ENCODE measurements at places on chromosomes 13 and 19.
A peak's percentile ranks its signal among the peaks of the same experiment; 100 is the strongest.

DNA sequence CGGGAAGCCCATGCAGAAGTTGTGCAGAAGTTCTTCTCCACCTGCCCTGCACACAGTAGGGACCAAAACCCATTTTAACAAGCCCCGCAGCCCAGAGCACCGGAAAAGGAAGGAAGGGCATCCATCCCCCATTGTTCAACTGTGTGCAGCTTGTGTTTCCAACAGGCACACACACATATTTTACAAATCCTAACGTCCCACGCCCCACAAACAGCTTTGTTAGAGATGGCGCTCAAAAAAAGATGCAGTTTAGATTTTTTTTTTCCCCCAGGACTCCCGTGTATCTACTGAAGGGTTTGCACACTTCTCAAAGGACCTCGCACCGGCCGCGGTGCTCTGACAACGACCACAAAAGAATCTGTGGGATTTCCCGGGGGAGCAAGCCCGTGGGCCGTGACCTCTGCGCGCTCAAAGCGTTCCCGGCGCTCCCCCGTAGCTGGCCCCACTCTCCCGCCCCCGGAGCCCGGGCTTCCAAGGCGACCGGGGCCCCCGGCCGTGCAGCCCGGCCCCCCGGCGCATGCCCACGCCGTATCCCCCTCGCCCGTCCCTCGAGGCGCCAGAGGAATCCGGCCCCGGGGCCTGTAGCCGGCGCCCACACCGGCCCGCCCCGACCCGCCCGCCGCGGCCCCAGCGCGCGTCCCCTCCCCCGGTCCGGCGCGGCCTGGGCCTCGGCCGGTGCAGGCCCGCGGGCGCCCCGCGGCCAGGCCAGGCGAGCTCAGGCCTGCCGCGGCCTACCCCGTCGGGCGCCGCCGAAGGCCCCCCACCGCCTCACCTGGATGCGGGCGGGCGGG, 523 bp downstream of the ELAVL1 start:
- H3K36me3 ChIP-seq = no peaks in the 10 kb centered on the region
- H3K27ac ChIP-seq = peak overlapping the region; percentile 99
- DNase-seq = no peak
- peak overlapping the region; percentile 99 for H3K4me3 ChIP-seq
- H3K4me1 ChIP-seq = peaks cover 32% of the 10 kb centered on the region

DNA sequence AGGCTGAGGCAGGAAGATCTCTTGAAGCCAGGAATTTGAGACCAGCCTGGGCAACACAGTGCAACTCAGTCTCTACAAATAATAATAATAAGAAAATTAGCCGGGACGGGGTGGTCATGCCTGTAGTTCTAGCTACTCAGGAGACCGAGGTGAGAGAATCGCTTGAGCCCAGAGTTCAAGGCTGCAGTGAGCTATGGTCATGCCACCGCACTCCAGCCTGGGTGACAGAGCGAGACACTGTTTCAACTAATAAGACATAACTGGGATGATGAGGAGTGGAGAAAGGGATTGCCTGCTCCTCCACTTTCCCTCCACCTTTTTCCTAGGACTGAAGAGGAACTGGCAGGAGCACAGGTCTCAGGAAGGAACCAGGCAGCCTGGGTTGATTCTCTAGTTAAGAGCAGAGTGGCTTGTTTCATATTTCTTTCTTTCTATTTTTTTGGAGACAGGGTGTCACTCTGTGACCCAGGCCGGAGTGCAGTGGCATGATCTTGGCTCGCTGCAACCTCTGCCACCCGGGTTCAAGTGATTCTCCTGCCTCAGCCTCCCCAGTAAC, 4.6 kb upstream of the GPI start:
- no peaks in the 10 kb centered on the region for H3K27me3 ChIP-seq
- peak overlapping the region; percentile 64 for H3K4me3 ChIP-seq
- DNase-seq = no peak
- peaks cover 2% of the 10 kb centered on the region for H3K36me3 ChIP-seq
- H3K27ac ChIP-seq = peak overlapping the region; percentile 87

- no peak overlapping the region for H3K27ac ChIP-seq
- H3K4me1 ChIP-seq = no peaks in the 10 kb centered on the region
- no peaks in the 10 kb centered on the region for H3K36me3 ChIP-seq
- no peaks in the 10 kb centered on the region for H3K27me3 ChIP-seq
These were observed 171.9 kb downstream of the KLF5 start for GRCh38 chr13:73230716-73231115.

DNA sequence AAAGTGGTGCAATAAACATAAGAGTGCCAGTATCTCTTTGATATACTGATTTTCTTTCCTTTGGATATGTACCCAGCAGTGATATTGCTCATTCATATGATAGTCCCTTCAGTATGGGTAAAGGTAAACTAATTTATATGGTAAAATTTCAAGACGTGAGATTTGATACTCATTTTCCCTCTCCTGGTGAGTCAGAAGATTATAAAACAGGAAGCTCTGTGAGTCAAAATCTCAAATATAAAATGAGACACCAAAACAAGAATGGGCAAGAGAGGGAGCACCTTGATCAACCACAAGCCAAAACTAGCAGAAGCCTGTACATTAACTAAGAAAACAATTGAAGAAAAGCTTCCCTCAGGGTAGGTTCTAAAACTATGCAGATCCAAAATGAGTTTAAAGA, 216.3 kb downstream of the SLITRK6 start:
- no peaks in the 10 kb centered on the region for H3K27me3 ChIP-seq
- H3K4me3 ChIP-seq = no peak overlapping the region
- H3K36me3 ChIP-seq = peaks cover 7% of the 10 kb centered on the region
- no peaks in the 10 kb centered on the region for H3K4me1 ChIP-seq
- no peak overlapping the region for H3K27ac ChIP-seq

DNA sequence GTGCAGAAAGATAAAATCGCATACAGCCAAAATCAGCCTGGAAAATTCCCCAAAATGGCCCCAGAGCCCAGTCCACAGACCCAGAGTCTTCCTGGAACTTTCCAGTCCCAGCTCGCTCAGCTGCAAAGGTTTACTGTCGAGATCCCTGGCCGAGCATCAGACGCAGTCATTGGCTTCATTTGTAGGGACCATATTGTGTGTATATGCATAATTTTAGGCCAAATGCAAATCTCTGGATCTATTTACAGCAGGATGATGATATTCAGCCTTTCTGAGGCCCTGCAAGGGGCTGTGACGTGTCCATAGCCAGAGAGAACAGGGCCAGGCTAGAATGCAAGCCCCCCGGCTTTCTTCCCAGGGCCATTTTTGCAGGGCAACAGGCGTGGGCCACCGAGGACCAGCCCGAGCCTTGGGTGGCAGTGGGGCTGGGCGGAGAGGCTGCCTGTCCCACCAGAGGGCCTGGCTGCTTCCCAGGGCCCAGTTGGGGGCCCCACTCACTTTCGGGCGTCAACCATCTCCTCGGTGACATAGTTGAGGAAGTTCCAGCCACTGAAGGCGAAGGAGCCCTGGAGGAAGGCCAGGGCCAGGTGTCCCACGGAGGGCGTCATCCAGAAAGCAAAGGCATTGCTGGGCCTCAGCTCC, 13.7 kb downstream of the SLC7A10 start:
- DNase-seq = no peak
- peaks cover 2% of the 10 kb centered on the region for H3K4me1 ChIP-seq
- peaks cover 2% of the 10 kb centered on the region for H3K27me3 ChIP-seq
- H3K36me3 ChIP-seq = no peaks in the 10 kb centered on the region

- H3K4me1 ChIP-seq = peaks cover 37% of the 10 kb centered on the region
- no peaks in the 10 kb centered on the region for H3K27me3 ChIP-seq
- peak overlapping the region; percentile 94 for H3K27ac ChIP-seq
- H3K4me3 ChIP-seq = peak overlapping the region; percentile 99
These were observed 1.1 kb downstream of the PPP6R1 start for GRCh38 chr19:55257461-55258420.

- H3K36me3 ChIP-seq = peaks cover 50% of the 10 kb centered on the region
- no peak overlapping the region for H3K27ac ChIP-seq
- no peaks in the 10 kb centered on the region for H3K4me1 ChIP-seq
- DNase-seq = no peak
- H3K4me3 ChIP-seq = no peak overlapping the region
- no peaks in the 10 kb centered on the region for H3K27me3 ChIP-seq
These were observed 34.2 kb upstream of the ZNF254 start for GRCh38 chr19:24052811-24053210.

DNA sequence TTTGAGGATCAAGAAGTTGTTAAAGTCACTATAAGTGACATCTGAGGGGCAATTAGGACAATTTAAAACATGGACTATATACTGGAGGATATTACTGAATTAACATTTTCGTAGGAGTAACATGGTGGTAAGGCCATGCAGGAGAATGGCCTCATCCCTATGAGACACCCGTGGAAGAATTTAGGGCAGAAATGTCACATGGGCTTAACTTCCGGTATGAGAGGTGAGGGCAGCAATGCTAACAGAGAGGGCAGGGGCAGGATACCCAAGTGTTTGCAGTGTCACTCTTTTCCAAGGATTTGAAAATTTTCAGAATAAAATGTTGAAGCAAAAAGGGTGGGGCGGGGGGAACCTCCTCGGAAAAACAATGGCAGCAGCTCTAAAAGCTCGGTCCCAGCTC, 23.6 kb downstream of the RANBP3 start:
- H3K36me3 ChIP-seq = peaks cover 3% of the 10 kb centered on the region
- no peak overlapping the region for H3K4me3 ChIP-seq
- no peak for DNase-seq
- H3K27ac ChIP-seq = peak overlapping the region; percentile 55

DNA sequence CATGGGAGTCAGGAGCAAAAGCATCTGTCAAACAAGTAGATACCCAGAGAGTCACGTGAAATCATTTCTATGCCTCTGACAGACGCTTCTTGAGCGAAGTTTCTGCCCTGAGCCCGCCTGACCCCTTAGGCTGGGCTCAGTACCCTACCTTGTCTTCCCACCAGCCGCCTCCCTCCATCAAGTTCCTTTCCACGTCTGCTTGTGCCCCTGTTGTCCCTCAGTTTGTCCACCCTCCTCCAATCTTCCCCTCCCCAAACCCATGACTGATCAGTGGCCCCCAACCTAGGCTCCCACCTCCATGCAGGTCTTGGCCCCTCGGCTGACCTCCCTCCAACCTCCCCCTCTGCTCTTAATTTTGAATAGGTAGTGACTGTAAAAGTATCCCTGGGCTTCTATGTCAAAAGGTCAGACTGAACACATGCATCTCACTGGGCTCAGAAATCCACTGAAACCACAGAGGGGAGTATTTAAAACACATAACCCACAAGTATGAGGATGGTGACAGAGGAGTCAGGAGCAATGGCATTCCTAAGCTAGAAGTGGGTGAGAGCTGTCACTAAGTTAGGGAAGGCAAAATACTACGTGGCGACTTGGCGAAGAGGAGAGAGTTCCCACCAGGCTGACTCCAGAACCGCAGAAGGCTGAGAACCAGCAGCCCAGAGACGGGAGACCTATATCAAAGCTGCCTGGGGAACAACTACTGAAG, 1.7 kb upstream of the ZNF446 start:
- H3K36me3 ChIP-seq = peaks cover 3% of the 10 kb centered on the region
- H3K4me1 ChIP-seq = peaks cover 11% of the 10 kb centered on the region
- no peak overlapping the region for H3K27ac ChIP-seq
- no peak for DNase-seq

DNA sequence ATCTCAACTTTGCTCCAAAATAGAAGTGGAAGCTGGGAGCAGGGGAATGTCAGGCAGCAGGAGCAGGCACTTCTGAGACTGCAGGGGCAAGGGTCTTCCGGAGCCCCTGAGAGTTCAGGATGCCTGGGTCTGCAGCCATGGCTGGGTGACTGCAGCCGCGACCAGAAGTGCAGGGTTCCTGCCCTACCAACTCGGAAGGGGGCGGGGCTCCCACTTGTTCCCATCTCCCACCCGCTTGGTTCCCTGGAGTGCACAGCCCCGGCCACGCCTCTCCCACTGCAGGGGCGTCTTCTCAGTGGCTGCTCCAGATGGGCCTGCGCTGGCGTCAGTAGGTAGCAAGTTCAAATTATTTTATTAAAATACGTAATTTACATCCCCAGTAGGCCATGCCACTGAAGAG, 1631.7 kb downstream of the OLFM4 start:
- H3K4me1 ChIP-seq = no peaks in the 10 kb centered on the region
- DNase-seq = no peak
- H3K27ac ChIP-seq = no peak overlapping the region
- H3K36me3 ChIP-seq = no peaks in the 10 kb centered on the region
- H3K27me3 ChIP-seq = no peaks in the 10 kb centered on the region
- H3K4me3 ChIP-seq = no peak overlapping the region

GRCh38 chr13:29543230-29544215, 52.0 kb downstream of the SLC7A1 start:
- H3K4me1 ChIP-seq = peaks cover 9% of the 10 kb centered on the region
- no peaks in the 10 kb centered on the region for H3K36me3 ChIP-seq

DNA sequence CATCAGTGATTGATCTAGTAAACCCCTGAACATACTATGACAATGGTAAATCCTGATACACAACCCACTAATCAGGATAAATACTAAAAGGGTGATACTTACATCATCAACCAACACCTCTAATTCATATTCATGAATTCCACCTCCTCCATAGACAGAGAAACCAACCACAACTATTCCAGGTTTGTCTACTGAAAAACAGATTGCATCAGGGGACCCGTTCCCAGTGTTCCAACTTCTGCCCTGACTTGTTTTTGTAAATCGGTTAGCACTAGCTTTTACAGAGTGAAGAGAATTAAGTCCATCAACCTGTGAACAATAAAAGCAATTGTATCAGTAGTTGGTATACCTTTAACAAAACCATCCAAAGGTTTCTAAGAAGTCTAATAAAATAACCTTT, 149.2 kb downstream of the MYCBP2 start:
- no peak for DNase-seq
- no peak overlapping the region for H3K4me3 ChIP-seq
- no peaks in the 10 kb centered on the region for H3K4me1 ChIP-seq
- peaks cover 48% of the 10 kb centered on the region for H3K36me3 ChIP-seq
- H3K27me3 ChIP-seq = no peaks in the 10 kb centered on the region
- no peak overlapping the region for H3K27ac ChIP-seq

- H3K27me3 ChIP-seq = no peaks in the 10 kb centered on the region
- no peaks in the 10 kb centered on the region for H3K36me3 ChIP-seq
- peaks cover 11% of the 10 kb centered on the region for H3K4me1 ChIP-seq
- H3K4me3 ChIP-seq = no peak overlapping the region
- no peak overlapping the region for H3K27ac ChIP-seq
These were observed 2213.9 kb upstream of the PCDH20 start for GRCh38 chr13:63629591-63629990.

DNA sequence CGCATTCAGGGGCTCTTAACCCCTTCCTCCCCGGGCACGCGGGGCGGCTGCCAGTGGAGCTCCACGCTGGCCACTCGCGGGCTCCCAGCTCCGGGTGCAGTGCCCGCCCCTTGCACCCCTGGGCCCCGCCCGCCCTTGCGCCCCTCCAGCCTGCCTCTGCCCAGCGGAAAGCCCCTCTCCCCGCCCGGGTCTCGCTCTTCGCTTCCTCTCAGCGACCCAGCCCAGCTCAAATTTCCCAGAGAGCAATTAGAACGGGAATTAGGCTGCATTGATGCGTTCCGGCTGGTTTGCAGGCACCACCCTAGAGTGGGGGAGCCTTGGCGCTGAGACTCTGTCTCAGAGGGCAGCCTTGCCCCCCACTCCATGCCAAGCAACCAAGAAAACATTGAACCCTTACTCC, 1.8 kb upstream of the GSX1 start:
- H3K4me3 ChIP-seq = no peak overlapping the region
- no peaks in the 10 kb centered on the region for H3K4me1 ChIP-seq
- H3K27ac ChIP-seq = no peak overlapping the region
- no peak for DNase-seq
